Type B pancreatic cell (in vitro differentiated cells): ENCODE measurements at places on chromosomes 6 and 20. TPM values are rescaled to one million over a fixed set of nuclear protein-coding genes. Genes with fewer than 3 reads are reported as not detected.

The CST1 gene
- total RNA-seq: 53.5 and 409 TPM in 2 replicates

The KCNK17 gene
- total RNA-seq: 9.9 and 18.6 TPM in 2 replicates

The TOX2 gene
- 1.5 and 4.7 TPM in 2 replicates for total RNA-seq

The OPRL1 gene
- 0.50 and 1.9 TPM in 2 replicates for total RNA-seq

The PCMTD2 gene
- 85.1 and 101 TPM in 2 replicates for total RNA-seq

The WFDC2 gene
- 64.4 and 98.9 TPM in 2 replicates for total RNA-seq

The HLA-DRB1 gene
- total RNA-seq: 24.3 and 88.9 TPM in 2 replicates

The TREM1 gene
- total RNA-seq: not detected in 2 replicates

The GSTA3 gene
- total RNA-seq: not detected in 2 replicates

The NOTCH4 gene
- 1.5 and 1.9 TPM in 2 replicates for total RNA-seq

The TNFRSF6B gene
- not detected in 2 replicates for total RNA-seq

The CD83 gene
- 1.7 and 7.7 TPM in 2 replicates for total RNA-seq

The PCNA gene
- 128 and 180 TPM in 2 replicates for total RNA-seq

The C6orf15 gene
- not detected in 2 replicates for total RNA-seq

The LCA5 gene
- total RNA-seq: 8.8 and 11.3 TPM in 2 replicates

The UCKL1 gene
- 44.1 and 49.7 TPM in 2 replicates for total RNA-seq

The BAG2 gene
- 1.5 and 3.8 TPM in 2 replicates for total RNA-seq

The MCHR2 gene
- not detected in 2 replicates for total RNA-seq

The CLPSL2 gene
- total RNA-seq: not detected in 2 replicates

The PROKR2 gene
- 4.8 and 5.9 TPM in 2 replicates for total RNA-seq

The SEL1L2 gene
- total RNA-seq: not detected in 2 replicates

The COL9A3 gene
- 8.8 and 21.2 TPM in 2 replicates for total RNA-seq

The MAP1LC3A gene
- total RNA-seq: 83.9 and 85.2 TPM in 2 replicates

The DNMT3B gene
- total RNA-seq: 18.2 and 19.7 TPM in 2 replicates

The KIZ gene
- total RNA-seq: 13.8 and 15.5 TPM in 2 replicates

The ARMH2 gene
- not detected in 2 replicates for total RNA-seq

The TRIM10 gene
- total RNA-seq: 0.17 TPM in 1 of 2 replicates, not detected in the other

The NCR2 gene
- total RNA-seq: not detected in 2 replicates

The FBXO5 gene
- total RNA-seq: 10.7 and 29.6 TPM in 2 replicates

The SCAND1 gene
- 71.6 and 76.3 TPM in 2 replicates for total RNA-seq

The HLA-DMB gene
- 0.43 and 0.80 TPM in 2 replicates for total RNA-seq

The KHDRBS2 gene
- 3.5 and 3.9 TPM in 2 replicates for total RNA-seq

The TOP1 gene
- 72.5 and 84.6 TPM in 2 replicates for total RNA-seq

The GSTA5 gene
- total RNA-seq: not detected in 2 replicates

The OLIG3 gene
- total RNA-seq: 1.2 and 3.4 TPM in 2 replicates

The CST5 gene
- 0.79 TPM in 1 of 2 replicates, not detected in the other for total RNA-seq

The C20orf141 gene
- not detected in 2 replicates for total RNA-seq

The RIMS4 gene
- total RNA-seq: 3.6 and 7.5 TPM in 2 replicates

The SNAI1 gene
- 12.1 and 30.8 TPM in 2 replicates for total RNA-seq
